ENCODE measurements at places on chromosomes 12 and 14. TPM values are rescaled to one million over a fixed set of nuclear protein-coding genes. Genes with fewer than 3 reads are reported as not detected.
A peak's percentile ranks its signal among the peaks of the same experiment; 100 is the strongest.

- DNase-seq: peak; percentile 66
Measured at GRCh38 chr12:52020539-52021336, 14.0 kb downstream of the TAMALIN start.

GRCh38 chr12:122862110-122862634 is 26.9 kb downstream of the HIP1R start:
- no peak for DNase-seq

DNA sequence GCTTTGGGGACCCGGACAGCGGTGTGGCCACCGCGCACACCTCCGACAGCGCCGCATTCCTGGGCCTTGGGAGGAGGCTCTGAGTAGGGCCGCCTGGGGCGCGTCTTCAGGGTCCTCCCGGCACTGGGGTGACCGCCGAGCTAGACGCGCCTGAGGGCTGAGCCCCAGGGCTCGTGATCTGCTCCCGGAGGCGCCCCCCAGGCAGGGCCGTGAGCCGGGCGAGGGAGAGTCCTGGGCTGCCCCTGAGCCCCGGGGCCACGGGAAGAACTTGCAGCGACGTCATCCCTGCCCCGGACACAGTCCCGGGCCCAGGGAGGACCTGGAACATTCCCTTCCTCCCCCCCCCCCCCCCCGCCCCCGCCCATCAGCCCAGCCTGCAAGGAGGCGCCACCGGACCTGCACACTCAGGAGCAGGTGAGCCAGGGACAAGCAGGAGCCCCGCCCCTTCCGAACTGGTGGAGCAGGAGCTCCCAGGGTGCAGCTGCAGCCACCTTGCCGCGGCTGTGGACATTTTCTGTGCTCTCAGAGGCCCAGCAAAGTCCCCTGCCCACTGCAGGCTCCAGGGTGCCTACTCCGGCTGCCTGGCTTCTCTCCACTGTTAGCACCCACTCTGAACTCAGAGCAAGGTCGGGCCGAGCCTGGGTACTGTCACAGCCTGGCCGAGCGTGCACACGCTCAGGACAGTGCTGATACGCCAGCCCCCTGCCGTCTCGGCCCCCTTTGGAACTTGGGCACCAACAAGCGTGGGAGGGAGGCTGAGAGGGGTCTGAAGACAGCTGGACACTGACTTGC is 50.7 kb downstream of the A2M start:
- DNase-seq: peak; percentile 93

DNA sequence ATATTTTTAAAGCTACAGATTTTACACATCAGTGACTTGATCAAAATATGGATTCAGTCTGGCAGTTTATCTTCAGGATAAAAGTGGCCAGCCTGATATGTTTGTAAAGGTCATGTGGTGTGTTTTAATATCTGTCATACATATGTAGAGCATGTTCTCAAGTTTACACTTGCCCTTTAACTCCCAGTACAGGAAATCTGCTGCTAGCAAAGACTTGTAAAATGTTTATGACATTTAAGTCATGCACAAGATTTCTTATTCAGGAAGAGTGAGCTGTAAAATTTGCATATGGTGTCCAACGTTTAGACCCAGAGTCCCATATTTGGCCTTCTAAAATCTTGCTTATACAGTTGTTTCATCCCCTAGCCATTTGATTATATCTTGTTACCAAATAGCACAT is 197.5 kb upstream of the FLRT2 start:
- no peak for DNase-seq

DNA sequence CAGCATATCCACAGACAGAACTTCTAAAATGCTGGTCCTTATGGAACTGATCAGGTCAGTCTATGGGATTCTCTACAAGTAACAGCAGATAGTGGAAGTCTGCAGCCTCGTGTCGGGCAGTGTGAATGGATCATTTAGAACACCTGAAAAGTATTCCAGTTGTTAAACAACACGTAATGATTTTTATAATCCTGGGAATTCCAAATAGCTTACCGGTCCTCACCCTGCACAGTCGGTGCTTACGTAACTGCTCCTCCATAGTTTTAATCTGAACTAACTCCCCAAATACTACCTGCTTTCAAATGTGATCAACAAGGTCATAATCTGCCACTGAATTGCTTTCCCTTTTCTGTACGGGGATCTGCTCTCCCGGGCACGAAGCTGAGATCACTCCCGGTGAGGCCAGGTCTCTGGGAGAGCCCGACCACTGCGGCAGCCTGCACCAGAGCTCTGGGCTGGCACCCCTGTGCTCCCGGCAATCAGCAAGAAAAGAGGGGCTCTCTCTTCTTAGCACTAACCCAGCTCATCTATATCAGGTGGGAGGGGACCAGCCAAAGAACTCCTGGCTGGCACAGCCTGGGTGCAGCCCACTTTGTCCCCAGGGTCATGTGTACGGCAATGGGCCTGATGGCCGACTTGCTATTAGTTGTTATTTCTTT is 157.0 kb downstream of the FOXN3 start:
- DNase-seq: no peak

DNA sequence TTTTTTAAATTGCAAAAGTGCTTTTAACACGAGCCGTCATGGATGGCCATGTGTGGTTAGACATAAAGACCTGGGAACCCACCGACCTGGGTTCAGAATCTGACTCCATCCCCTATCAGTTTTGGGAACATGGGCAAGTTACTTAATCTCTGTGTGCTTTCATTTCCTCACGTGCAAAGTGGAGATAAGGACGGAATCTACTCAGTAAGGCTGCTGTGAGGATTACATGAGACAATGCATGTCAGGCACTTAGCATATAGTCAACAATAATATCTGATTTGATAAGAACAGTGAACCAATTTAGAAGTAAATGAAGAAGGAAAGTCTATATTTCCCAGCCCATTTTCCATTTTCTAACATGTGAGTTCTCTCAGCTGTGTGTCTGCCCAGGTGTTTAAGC is 235.4 kb downstream of the SUDS3 start:
- DNase-seq: no peak

GRCh38 chr12:123998991-123999359 is 26.0 kb downstream of the ZNF664 start:
- DNase-seq: no peak

- no peak for DNase-seq
Measured at GRCh38 chr12:131894981-131895639, 688 bp downstream of the ULK1 start.

DNA sequence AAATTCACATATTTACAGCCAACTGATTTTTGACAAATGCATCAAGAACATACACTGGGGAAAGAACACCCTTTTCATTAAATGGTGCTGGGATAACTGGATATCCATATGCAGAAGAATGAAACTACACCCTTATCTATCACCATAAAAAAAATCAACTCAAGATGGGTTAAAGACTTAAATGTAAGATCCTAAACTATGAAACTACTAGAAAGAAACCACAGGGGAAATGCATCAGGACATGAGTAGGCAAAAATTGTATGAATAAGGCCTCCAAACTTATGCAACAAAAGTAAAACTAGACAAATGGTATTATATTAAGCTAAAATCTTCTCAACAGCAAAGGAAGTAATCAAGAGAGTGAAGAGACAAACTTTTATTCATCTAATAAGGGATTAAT is 242.6 kb downstream of the CPNE8 start:
- no peak for DNase-seq

GRCh38 chr12:54053003-54053750 is 458 bp upstream of the HOXC4 start:
- no peak for DNase-seq

DNA sequence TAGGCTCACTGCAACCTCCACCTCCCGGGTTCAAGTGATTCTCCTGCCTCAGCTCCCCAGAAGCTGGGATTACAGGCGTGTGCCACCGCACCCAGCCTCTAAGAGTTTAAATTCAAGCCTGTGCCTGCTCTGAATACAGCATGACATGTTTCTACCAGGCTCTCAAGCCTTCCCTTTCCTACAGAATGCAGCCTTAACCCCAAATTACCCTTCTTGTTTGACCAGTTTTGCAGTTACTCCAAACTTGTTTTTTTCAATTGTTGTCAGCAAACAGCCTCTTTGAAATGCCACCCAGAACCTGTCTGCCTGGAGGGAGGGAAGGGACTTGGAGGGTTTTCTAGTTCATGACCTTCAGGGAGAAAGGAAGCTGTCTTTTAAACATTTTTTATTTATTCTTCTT is 15.4 kb downstream of the GLTP start:
- DNase-seq: no peak

DNA sequence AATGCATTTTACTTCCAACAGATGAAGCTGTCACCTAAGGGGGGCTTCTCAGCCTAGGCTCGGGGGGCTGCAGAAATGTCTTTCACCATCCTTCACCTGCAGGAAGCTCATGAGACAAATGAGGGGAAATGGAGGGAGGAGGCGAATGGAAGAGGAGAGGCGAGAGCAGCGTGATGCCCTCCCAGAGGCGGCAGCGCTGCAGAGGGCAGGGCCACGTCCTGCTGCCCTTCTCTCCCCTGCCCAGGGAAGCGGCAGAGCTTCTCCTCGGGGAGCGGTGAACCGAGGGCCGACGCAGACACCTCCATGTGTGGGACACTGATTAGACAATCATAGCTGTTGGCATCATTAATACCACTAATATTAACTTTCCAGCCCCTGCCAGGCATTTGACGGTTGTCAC is 78.3 kb downstream of the SERPINA3 start:
- no peak for DNase-seq

- no peak for DNase-seq
Measured at GRCh38 chr12:124194893-124195566, 99.9 kb upstream of the RFLNA start.

GRCh38 chr12:113474635-113475436 is 3.2 kb upstream of the LHX5 start:
- no peak for DNase-seq

DNA sequence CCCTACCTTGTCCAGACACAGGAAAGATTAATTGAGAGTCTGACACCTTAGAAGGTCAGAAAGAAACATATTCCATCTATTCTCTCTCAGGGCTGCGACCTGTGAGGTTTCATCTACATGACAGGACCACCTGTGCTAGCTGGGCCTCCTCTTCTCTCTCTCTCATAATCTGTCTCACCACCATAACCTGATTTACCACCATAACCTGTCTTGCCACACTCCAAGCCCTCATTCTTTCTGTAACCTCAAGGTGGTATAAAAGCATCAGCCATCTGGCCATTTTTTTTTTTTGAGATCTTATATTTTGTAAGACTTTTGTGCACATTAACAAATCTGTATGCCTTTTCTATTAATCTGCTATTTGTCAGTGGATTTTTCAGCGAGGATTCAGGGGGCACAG is 75.5 kb downstream of the ACADS start:
- peak; percentile 6 for DNase-seq

- DNase-seq: no peak
Measured at GRCh38 chr12:110335481-110336045, 54.5 kb downstream of the ATP2A2 start.

GRCh38 chr12:45259675-45260074 is 43.8 kb downstream of the ANO6 start:
- no peak for DNase-seq

GRCh38 chr14:34685819-34686428 is 28.5 kb downstream of the CFL2 start:
- no peak for DNase-seq

DNA sequence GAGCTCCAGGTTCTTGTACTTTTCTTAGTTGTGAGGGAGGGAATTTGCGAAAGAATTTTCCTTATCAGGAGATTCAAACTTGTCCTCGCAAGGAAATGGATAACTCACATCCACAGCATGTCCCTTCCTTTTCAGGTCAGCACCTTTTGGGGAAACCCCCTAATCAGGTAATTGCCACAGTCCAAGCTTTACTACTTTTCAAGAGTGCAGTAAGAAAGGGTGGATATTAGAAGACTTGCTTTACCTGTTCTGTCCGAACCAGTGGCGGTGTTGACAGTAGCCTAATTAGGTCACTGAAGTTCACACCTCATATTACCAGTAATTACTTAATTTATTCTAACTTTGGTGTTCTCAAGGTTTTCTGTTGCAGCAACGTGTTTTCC is 6.7 kb upstream of the C12orf50 start:
- DNase-seq: peak; percentile 9

GRCh38 chr12:5587711-5588121 is 155.8 kb downstream of the NTF3 start:
- DNase-seq: no peak

DNA sequence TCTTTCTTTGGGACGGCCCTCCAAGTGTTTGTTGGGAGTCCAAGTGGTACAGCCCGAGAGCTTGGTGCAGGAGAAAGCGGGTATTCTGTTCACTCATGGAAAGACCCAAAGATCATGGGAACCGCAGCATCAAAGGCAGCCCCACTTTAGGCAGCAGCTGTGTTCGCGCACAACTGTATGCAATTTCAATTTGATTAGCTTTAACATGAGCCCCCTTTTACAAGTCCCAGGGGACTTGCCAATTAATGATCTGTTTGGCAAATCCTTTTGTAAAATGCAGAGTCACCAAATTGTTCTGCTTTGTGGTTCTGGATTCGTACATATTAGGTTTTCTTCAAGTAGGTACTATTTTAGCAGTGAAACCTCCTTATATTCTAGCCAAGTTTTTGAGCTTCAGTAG is 217.7 kb downstream of the AACS start:
- no peak for DNase-seq

Gene KRT3
- not detected for total RNA-seq

Gene PIWIL1
- total RNA-seq: not detected

Gene PDE3A
- total RNA-seq: 19.6 TPM

Gene NDUFA12
- total RNA-seq: 165 TPM

Gene DPF3
- total RNA-seq: 9.6 TPM

Gene WSCD2
- total RNA-seq: not detected

Gene GNB3
- not detected for total RNA-seq

Gene ACRBP
- total RNA-seq: 4.1 TPM

Measured in Calu3 (cell line).